ENCODE measurements at places on chromosomes 13 and 19.
A peak's percentile ranks its signal among the peaks of the same experiment; 100 is the strongest.

GRCh38 chr19:35696835-35697234 is 7.5 kb upstream of the ZBTB32 start:
- DNase-seq: no peak

GRCh38 chr19:13299838-13300237 is 149.6 kb downstream of the IER2 start:
- no peak for DNase-seq

DNA sequence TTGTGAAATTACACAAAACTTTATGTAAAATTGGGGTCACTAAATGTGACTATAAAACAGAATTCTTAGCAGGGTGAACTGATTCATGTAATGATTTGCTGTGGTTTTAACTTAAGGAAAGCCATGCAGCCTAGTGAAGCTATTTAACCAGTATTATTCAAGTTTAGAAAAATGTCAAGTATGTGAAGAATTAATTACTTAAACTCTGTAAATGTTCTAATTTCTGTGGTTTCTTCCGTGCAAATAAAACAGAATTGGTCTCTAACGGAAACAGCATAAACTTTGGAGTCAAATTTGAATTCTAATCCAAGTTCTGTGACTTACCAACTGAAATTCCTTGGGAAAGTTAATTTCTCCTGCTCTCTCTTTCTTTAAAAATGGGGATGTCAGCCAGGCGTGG is 13.3 kb downstream of the CDC16 start:
- no peak for DNase-seq

- peak; percentile 58 for DNase-seq
Measured at GRCh38 chr13:30334663-30335386, 27.5 kb upstream of the KATNAL1 start.
